ENCODE measurements at places on chromosomes 2 and 18.

DNA sequence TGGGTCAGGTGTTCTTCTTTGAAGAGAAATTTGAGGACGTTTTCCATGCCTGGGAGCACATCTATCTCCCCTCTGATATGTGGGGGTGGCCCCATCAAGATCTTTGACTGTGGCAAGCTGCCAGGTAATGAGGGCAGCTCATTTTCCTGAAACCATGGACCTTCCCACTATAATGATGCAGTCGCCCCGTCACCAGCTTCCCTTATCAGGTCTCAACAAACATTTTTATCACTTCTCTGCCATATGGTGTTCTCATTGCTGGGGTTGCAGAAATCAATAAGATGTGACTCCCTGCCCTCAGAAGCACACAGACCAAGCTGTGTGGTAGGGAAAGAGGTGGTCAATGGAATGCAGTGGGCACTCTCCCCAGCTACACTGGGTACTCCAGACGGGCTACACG lies 48.4 kb upstream of the B3GNT7 start:
- no peak for DNase-seq

DNA sequence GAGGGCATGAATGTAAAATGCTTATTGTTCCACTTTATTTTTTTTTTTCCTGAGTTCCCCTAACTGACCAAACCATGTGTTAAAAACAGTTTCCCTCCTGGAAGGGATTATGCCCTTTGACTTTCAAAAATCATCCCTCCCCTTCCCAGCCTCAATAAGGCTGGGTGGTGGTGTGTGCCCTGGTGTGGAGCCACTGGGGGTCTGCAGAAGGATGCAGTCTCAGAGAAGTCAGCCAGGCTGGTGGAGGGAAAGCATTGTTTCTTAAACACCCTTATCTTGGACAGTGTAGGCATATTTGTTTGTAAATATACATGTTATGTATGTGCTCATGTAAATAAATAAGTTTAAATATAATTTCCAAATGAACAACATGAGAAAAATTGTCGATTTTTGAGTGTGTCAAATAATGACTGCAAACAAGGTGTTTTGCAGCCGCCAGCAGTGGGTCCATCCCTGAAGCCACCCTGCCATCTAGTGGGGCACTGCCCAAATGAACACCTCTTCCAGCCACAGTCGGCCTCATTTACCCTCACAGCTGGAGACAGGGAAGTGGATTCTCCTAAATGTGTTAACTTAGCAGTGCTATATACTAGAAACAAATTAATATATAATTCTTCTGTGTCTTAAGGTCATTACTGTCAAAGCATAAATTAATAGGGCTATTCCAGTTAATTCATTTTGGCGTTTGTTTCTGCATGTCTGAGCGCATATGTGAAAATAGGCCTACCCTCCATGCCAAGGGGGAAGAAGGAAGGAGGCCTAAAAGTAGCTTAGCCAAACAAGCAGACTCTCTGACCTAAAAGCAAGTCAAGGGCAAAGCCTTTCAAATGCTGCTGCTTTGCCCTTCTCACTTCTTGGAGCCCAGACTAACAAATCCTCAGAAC lies 209.6 kb upstream of the PIK3C3 start:
- no peak for DNase-seq

DNA sequence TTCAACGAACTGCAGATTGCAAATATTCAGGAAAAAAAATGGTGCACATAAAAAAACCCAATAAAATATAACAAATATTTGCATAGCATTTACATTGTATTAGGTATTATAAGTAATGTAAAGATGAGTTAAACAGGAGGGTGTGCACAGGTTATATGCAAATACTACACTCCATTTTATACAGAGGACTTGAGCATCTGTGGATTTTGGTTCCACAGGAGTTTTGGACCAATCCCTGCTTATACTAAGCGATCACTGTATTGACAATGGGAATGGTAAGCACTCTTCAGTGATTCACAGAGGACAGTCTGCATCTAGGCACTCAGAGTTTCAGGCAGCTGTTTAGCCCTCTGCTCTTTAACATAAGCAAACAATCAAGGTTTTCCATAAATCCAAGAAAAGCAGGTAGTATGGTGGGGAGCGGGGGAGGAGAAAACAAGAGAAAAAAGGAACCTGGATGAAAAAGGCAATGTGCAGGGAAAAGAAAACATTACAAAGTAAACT lies 206.0 kb upstream of the PARD3B start:
- DNase-seq: no peak

- DNase-seq: no peak
Observed at GRCh38 chr2:47782381-47782670, 619 bp upstream of the MSH6 start.

DNA sequence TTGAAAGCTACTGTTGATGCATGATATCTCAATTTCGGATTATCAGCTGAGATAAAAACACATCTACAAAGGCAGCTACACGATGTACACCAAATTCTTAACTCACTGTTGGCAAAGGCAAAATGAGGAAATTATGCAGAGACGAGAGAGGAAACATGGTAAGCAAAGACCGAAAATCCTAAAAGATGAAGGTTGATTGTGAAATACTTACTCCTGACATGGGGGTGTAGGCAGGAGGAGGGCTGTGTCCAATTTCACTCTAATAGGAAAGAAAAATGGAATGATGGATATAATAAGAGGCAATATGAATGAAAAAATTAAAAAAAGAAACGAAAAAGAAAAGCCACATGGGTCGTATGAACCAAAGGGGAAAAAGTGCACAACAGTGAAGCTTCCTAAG lies 831.3 kb downstream of the CPS1 start:
- DNase-seq: no peak

GRCh38 chr2:61784643-61785042 lies 69.2 kb downstream of the FAM161A start:
- no peak for DNase-seq

GRCh38 chr2:227933884-227934283 lies 62.5 kb downstream of the DAW1 start:
- DNase-seq: no peak

GRCh38 chr2:134818321-134818720 lies 20.1 kb upstream of the ACMSD start:
- no peak for DNase-seq

DNA sequence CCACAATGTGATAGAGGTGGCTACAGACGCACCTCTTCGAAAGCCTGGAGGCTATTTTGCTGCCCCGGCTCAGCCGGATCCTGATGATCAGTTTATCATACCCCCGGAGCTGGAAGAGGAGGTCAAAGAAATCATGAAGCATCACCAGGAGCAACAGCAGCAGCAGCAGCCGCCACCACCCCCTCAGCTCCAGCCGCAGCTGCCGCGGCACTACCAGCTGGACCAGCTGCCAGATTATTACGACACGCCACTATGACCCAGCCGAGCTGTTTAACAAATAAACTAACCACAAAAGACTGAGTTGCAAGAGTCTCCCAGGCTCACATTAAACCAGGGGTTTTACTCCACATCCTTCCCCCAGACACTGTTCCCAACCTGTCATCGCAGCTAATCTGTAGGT lies 263.8 kb downstream of the PHLPP1 start:
- no peak for DNase-seq

- no peak for DNase-seq
Observed at GRCh38 chr2:234596696-234597575, 100.1 kb upstream of the ARL4C start.

DNA sequence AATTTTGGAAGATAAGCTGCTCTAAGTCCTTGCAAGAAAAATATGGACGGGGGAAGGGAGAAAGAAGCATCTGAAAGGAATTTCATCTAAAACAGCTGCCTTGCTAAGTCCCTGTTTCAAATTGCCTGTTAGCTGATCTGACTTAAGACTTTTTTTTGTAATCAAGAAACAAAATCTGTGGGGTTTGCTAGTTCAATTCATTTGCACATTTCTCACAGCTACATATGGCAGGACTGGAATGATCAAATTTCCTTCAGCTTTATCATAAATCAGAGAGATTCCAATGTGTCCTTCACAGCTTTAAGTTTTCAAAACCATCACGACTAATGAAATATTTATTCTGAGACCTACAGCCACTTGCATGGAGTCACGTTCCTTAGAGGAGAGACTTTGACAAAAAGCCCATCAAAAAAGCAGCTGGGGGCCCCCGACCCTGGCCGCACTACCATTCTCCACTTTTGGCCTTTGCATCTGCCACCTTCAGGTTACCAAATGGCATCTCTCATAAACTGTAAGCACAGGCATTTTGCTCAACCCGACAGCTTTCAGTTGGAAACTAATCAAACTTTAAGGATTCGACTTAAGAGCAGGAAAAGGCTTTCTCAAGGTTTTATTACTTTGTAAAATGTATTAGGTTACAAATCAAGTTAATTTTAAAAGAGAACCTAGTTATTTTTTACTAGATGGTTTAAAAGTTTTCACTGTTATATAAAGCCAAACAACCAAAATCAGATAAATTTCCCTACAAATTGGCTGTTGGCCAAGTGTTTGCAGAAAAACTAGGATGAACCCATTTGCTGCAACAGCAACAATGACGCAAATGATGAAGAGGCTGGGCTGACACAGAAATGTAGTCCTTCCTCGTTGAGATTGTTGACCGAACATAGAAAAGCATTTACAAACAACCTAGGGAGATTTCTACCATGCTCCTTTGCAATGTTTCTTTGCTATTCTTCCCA lies 100.4 kb upstream of the RND3 start:
- DNase-seq: no peak

DNA sequence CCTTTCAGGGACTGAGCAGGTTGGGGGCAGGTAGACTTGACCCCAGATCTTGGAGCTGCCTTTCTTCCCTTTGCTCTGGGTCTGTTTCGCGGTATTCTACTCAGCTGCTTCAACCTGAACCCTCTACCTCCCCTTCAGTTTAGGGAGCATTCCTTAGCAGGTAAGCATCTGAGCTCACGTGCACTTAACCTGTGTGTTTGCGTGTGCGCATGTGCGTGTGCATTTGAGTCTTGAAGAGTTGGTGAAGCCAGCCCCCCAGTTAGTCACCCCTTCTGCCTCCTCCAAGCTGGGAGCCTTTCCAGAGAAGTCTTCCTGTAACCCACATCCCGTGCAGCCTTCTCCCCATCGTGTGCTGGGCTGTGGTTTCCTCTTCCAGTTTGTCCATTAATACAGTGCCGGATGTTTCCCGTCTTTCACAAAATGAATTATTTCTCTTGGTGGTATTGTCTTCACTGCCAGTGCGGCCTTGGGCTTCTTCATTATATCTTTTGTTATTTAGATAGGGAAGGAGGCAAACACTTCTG lies 33.2 kb downstream of the B3GNT2 start:
- DNase-seq: no peak

GRCh38 chr2:66865161-66865560 lies 430.2 kb downstream of the MEIS1 start:
- DNase-seq: no peak

GRCh38 chr2:170940066-170940465 lies 11.0 kb downstream of the GORASP2 start:
- DNase-seq: no peak
